Caki2 (cell line): ENCODE measurements at places on chromosomes 11 and 22. TPM values are rescaled to one million over a fixed set of nuclear protein-coding genes. Genes with fewer than 3 reads are reported as not detected.

- no peak for DNase-seq
Measured at GRCh38 chr11:93288079-93288478, 42.5 kb upstream of the DEUP1 start.

GRCh38 chr11:1757861-1758610 lies 5.7 kb downstream of the CTSD start:
- DNase-seq, result no peak

Gene GGT5
- total RNA-seq, result not detected in 2 replicates

Gene MRGPRX4
- total RNA-seq, result not detected in 2 replicates

- peak; percentile 44 for DNase-seq
Measured at GRCh38 chr11:16902182-16902581, 112.0 kb downstream of the PLEKHA7 start.

GRCh38 chr11:81135570-81135969 lies 1598.1 kb downstream of the FAM181B start:
- DNase-seq, result no peak

DNA sequence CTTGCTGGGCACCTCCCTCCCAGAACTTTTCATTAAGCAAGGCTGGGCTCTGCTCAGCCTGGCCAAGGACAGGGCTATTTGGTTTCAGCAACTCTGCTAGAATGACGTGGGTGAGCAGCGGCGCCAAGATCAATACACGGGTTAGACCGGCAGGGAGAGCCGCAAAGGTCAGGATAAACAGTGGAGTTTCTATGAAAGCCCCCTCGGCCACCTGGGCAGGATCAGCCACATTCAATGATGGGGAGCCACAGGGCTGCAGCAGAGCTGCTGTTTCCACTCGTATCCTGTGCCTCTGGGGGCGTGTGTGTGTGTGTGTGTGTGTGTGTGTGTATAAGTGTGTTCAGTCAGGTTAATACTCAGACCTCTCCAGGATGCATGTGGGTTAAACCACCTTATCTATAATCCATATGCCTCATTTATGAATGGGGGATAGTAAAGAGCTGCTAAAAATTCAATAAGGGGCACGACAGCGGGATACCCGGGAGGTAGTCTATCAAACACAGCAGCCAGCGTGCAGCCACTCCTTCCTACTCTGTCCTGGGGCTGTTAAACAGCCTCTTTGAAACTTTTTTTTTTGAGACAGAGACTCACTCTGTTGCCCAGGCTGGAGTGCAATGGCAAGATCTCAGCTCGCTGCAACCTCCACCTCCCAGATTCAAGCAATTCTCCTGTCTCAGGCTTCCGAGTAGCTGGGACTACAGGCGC lies 34.8 kb downstream of the MYH9 start:
- DNase-seq, result peak; percentile 68

DNA sequence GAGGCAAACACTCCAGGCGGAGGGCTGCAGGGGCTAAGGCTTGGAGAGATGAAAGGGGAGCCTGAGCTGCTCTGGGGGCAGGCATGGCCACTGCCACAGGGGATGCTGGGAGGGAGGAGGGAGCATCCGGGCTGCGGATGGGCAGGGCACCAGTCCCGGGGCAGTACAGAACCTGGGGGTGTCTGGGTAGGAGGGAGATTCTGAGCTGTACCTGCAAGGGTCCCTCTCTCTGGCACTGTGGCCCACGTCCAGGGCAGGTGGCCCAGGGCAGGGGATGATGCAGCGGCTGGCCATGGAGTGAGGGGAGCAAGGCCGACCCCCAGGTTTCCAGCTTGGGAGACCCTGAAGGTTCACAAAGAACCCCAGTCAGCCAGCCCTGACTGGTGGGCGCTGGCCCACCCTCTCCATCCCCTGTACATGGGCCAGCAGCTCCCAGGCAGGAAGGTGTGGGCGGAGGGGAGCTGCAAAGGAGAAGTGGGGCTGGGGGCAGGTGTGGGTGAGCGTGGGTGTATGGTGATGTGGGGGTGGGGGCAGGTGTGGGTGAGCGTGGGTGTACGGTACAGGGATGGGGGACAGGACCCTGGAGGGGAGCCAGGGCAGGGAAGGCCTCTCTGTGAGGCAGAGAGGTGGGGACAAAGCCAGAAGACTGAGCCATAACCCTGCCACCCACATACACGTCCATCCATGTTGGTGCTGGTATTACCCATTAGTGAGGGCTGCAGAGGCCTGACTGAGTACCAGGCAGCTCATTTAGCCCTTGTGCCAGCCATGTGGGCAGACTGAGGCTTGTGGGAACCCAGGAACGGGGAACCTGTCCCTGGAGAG lies 2.2 kb upstream of the TNFRSF13C start:
- no peak for DNase-seq

Gene LSP1
- total RNA-seq, result not detected in 2 replicates

DNA sequence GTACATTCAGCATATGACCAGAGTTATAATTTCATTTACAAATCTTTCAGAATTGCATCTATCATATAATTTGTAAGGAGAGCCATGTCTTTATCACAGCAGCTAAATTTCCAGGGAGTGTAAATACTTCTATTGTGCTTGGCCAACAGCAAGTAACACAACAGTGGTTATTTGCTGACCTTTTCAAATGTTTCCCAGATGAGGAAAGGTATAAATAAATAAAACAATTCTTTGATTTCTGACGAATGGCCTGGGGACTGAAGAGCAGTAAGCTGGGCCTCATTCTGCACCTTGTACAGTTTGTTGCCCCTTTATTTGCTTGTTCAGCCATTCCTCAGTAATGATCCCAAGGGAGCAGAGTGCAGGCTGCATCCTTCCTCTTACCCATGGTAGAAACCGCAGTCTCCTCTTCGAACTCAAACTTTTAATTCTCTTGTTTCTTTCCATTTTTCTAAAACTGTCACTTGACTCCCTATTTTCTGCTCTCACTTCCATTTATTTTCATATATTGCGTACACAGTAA lies 132.8 kb downstream of the DDX10 start:
- DNase-seq, result no peak

- no peak for DNase-seq
Measured at GRCh38 chr11:133844217-133844616, 1.1 kb downstream of the SPATA19 start.

GRCh38 chr11:105357146-105357545 lies 217.6 kb upstream of the CARD18 start:
- no peak for DNase-seq

DNA sequence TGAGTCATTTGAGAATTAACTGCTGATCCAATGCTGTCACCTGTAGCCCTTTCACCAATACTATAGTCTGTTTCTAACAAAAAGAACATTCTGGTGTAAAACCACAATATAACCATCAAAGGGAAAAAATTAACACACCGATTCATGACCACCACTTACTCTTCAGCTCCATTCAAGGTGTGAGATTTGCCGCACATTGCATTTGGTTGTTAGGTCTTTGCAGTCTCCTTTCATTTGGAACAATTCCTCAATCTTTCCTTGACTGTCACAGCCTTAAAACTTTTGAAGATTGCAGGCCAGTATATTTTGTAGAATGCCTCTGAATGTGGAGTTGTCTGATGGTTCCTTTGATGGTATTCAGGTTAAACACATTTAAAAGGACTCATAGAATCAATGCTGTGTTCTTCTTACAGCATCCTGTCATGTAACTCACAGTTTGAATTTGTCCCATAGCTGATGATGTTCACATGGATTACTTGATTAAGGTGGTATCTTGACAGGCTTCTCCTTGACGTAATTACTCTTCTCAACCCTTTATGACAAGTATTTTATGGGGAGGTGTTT lies 63.6 kb downstream of the TNRC6B start:
- DNase-seq, result no peak

Gene TMEM121B
- total RNA-seq, result 0.14 and 0.17 TPM in 2 replicates

DNA sequence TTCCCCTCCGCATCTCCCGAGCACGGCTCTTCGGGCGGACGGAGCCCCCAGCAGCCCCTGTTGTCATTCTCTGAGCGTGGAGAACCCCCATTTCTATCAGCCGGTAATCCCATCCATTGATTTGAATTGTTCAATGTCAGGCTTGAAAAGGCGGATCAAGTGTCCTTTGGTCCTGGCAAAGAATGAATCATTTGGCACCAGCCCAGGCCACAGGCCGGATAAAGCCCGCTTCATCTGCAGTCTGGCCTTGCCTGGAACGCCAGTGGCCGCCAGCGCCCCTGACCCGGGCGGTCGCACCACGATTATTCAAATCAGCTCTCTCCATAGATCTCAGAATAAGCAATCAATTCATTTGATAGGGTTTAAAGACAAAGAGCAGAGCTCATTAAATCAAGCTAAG lies 188.9 kb downstream of the BRD1 start:
- no peak for DNase-seq

- no peak for DNase-seq
Measured at GRCh38 chr22:48944751-48945620, 882.7 kb downstream of the BRD1 start.

DNA sequence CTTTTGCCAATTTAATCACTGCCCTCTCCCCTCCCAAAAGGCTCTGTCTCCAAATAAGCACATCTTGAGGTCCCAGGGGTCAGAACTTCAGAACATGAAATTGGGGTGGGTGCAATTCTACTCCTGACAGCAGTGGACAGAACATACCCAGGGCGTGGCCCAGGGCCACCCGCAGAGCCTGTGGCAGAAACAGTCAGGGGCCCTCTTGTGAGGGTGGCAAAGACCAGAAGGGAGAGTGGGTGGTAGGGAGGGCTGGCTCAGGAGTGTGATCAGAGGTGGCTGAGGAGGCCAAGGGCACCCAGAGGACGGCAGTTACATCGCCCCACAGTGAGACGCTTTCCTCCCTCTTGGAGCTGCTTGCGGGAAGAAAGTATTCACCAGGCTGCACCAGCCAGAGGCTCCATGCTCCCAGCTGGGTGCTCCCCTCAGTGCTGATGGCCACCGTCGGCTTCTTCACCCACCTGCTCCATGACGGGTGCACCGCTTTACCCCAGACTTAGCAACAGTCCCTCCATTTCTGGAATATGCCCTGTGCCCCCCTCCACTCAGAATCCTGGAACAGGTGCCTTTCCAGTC lies 1388.0 kb downstream of the BRD1 start:
- DNase-seq, result no peak

DNA sequence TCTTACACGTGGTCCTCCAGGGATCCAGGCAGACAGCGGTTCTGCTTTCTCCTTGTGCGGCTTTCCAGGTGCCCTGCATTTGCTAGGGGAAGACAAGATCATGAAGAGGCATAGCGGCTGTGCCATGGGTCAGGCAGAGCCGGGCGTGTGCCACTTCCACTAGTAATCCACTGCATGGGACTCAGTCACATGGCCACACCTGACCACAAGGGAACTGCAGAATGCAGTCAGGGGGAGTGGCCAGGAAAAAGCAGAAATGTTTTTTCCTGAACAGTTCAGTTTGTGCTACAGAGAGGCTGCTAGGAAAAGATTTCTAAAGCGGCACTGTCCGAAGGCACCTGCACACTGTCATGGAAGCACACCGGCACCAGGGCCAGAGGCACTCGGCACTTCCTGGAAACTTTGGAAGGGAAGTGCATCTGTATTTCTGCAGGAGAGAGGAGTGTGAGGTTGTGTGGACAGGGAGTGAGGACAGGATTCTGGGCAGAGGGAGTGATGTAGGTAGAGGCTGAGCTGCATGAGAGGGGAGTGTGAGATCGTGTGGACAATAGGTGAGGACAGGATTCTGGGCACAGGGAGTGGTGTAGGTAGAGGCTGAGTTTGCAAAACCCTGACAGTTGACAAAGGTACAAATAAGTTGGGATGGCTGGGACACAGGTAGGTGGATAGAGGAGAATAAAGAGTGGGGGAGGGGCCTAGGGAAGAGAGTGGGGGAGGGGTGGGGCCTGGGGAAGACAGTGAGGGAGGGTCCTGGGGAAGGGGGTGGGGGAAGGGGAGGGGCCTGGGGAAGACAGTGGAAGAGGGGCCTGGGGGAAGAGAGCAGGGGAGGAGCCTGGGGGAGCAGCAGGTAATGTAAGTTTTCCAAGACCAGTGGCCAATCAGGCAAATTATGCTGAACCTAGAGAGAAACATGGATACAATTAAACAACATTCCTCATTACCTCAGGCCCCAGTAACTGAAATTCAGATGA lies 1436.3 kb downstream of the TBC1D22A start:
- DNase-seq, result no peak

Gene IL18
- 119 and 132 TPM in 2 replicates for total RNA-seq

- DNase-seq, result no peak
Measured at GRCh38 chr11:35624316-35624715, 6.1 kb downstream of the FJX1 start.

- no peak for DNase-seq
Measured at GRCh38 chr11:95517453-95517852, 272.1 kb downstream of the FAM76B start.

DNA sequence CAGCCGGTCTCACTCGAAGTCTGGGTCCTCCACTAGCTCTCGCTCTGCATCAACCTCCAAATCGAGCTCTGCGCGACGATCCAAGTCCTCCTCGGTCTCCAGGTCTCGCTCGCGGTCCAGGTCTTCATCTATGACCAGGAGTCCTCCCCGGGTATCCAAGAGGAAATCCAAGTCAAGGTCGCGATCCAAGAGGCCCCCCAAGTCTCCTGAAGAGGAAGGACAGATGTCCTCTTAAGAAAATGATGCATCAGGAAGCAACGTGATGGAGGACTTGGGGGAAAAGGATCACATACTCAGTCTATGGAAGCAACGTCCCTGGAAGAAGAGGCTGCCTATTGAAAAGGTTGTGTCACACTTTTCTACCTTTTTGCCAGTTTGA lies 1.1 kb downstream of the SRSF8 start:
- no peak for DNase-seq

- DNase-seq, result no peak
Measured at GRCh38 chr11:129996113-129996870, 6.3 kb downstream of the PRDM10 start.

DNA sequence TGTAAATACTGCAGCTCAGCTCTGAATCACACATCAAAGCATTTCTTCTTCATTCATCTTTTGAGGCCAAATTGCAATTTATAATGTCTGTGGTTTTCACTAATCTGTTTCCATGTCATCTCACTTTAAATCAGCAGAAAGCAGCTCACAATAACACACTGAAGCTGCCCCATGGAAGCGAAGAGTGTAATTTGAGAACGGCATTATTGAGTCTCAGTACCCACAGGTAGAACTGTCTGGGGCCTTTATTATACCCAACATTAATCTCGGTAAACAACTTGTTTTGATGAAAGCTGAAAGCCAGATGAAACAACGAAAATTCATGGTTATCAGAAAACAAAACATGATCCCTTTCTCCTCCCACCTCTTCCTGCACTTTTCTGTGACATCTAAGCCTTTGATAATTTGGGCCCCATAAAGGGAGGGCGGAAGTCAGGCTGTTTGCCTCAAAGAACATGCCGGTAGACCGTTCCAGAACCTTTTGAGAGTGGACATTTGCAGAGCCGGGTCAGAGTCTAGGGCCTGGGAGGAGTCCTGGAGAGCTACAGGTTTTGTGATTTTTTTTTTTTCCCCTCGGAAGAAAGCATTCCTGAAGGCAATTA lies 68.2 kb upstream of the SESN3 start:
- no peak for DNase-seq

Gene TSG101
- total RNA-seq, result 82.8 and 117 TPM in 2 replicates

- DNase-seq, result no peak
Measured at GRCh38 chr11:74269161-74269811, 42.2 kb downstream of the P4HA3 start.

Gene MFRP
- total RNA-seq, result not detected in 2 replicates

GRCh38 chr11:47524291-47524874 lies 28.5 kb downstream of the CELF1 start:
- DNase-seq, result no peak

GRCh38 chr11:19979519-19979845 lies 180.8 kb downstream of the DBX1 start:
- peak; percentile 11 for DNase-seq

Gene MN1
- total RNA-seq, result 3.1 and 5.2 TPM in 2 replicates

Gene SOX10
- total RNA-seq, result not detected in 2 replicates

- DNase-seq, result no peak
Measured at GRCh38 chr11:113774174-113774503, 647 bp upstream of the ZW10 start.

Gene NRXN2
- 2.2 and 22.7 TPM in 2 replicates for total RNA-seq

Gene TTC36
- total RNA-seq, result not detected in 2 replicates

- DNase-seq, result no peak
Measured at GRCh38 chr11:131749101-131749500, 378.7 kb downstream of the NTM start.
